ENCODE measurements at places on chromosomes 2 and 18.

- DNase-seq, result no peak
Observed at GRCh38 chr2:99261242-99261641, 5.8 kb upstream of the LYG2 start.

DNA sequence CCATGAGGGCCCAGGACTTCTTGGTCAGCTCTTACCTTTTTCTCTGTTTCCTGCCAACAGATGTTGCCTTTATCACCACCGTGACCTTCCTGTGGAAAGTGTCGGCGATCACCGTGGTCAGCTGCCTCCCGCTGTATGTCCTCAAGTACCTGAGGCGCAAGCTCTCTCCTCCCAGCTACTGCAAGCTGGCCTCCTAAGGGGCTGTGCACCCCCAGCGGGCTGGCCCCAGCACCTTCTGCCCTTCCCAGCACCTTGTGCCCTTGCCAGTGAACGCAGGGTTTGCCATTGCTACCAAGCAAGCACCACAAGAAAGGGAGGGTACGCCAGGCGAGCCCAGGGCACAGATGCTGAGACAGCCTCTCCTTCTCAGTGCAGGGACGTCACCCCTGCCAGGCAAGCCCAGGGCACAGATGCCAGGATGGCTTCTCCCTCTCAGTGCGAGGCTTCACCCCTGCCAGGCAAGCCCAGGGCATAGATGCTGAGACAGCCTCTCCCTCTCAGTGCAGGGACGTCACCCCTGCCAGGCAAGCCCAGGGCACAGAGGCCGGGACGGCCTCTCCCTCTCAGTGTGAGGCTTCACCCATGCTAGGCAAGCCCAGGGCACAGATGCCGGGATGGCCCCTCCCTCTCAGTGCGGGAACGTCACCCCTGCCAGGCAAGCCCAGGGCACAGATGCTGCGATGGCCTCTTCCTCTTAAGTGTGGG, 18.4 kb upstream of the NFATC1 start:
- no peak for DNase-seq

GRCh38 chr18:57640749-57641148, 19.1 kb upstream of the NARS1 start:
- DNase-seq, result no peak

DNA sequence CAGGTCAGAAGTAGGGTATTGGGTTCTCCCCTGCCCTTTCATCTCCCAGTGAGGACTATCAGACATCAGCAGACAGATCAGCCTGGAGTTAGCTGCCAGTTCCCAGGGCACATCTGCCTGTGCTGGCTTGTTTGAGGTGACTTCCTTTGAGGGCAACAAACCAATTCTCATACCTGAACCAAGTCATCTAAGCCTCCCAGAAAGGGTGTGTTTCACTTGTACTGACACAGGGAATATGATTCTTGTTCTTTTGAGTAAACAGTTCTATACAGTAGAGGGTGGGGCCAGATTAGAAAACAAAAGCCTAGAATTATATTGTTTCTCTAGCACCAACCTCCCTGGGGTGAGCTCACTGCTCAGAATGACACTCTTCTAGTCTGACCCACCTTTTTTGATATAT, 591.9 kb downstream of the SLC4A3 start:
- no peak for DNase-seq

DNA sequence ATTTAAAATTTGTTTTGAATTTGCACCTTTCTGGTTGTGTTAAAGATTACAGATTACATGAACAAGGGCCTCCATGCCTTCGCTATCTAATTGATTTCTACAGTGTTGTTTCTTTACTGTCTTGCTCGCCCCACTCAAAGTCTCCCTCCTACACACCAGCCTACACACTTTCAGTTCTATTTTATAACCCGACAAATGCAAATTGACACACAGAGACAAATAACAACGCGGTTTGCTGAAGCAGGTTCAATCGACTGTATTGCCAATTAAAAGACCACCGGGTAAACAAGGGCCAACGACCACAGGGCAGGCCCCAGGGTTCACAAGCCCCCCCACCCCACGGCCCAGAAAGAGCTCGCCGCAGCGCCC, 869 bp downstream of the STARD7 start:
- no peak for DNase-seq

DNA sequence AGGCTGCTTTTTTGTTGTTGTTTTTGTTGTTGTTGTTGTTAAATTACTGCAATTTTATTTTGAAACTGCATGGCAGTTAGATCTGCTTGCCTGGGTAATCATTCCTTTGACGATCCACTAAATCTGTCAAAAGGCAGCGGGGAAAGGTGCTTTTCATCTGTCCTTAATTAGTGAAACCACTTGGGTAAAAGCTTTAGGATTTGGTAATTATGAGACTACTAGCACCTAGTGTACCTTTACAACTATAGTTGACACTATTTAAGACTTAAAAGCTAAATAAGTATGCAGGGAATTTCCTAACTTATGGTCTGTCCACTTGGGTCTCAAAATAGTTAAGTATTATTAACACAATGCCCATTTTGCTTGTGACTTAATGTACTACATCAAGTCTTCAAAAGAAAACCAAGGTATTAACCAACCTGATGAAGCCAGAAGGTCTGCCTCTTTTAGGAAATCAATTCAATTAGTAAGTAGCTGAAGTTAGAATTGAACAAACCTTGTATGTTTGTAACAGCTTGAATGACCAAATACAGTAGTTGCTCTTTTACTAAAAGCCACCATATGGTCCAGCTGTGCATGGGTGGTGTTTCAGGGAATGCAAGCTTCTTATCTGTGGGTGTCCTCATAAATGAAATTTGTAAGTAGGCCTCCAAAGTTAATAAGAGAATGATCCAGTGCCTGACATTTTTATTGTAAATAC, 44.8 kb downstream of the NAB1 start:
- no peak for DNase-seq

- no peak for DNase-seq
Observed at GRCh38 chr2:11539317-11540147, 5.7 kb downstream of the GREB1 start.

- no peak for DNase-seq
Observed at GRCh38 chr2:39018638-39019037, 102.2 kb downstream of the SOS1 start.

Data from HS-27A (cell line).